ENCODE measurements at places on chromosomes 12 and 14.

DNA sequence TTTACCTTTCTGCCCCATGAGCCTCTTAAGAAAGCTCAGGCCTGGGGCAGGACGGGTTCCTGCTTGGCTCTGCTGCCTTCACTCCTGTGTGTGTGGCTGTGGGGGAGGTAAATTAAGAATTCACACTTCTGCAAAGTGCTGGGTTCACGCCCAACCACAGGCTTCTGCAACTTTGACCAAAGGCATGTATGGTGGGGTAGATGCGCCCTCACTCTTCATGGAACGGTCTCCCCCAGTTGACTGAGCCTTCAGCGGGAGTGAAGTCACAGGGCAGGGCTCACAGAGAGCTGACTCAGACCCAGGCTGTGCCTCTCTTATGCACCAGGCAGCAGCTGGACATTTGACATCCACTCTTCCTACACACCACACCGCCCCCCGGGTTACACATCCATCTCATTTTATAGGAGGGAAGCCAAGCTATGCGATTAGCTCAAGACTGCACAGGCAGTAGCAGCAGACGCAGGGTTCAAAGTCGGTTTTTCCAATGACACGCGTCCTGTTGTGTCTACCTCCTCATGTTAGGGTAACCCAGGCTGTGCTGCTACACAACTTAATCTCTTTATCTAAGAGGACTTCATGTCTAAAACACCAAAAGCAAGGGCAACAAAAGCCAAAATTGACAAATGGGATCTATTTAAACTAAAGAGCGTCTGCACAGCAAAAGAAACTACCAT is 15.4 kb upstream of the BCL11B start:
- DNase-seq, result peak; percentile 54

- DNase-seq, result no peak
Observed at GRCh38 chr12:98224584-98225221, 290.7 kb upstream of the TMPO start.

DNA sequence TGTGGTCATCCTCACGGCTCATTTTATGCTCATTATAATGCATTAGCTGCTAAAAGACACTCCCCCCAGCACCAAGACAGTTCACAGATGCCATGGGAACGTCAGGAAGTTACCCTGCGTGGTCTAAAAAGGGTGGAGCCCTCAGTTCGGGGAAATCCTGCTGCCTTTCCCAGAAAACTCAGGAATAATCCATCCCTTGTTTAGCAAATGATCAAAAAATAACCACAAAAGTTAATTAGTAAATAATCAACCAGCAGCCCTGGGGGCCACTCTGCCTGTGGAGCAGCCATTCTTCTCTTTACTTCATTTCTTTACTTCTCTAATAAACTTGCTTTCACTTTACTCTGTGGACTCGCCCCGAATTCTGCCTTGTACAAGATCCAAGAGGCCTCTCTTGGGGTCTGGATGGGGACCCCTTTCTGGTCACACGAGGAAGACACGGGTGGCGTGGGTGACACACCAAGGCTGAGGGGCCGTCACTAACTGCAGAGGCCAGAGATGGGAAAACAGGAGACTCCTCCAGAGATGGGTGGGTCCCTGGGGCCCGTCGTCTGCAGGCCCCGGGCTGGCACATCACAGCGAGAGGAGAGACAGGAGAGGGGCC is 65.5 kb downstream of the NOC4L start:
- DNase-seq, result no peak

GRCh38 chr14:69573831-69574262 is 824 bp downstream of the CCDC177 start:
- DNase-seq, result no peak

GRCh38 chr14:61125867-61126572 is 145.0 kb downstream of the SLC38A6 start:
- no peak for DNase-seq

- DNase-seq, result no peak
Observed at GRCh38 chr14:63603749-63604277, 37.9 kb downstream of the WDR89 start.

DNA sequence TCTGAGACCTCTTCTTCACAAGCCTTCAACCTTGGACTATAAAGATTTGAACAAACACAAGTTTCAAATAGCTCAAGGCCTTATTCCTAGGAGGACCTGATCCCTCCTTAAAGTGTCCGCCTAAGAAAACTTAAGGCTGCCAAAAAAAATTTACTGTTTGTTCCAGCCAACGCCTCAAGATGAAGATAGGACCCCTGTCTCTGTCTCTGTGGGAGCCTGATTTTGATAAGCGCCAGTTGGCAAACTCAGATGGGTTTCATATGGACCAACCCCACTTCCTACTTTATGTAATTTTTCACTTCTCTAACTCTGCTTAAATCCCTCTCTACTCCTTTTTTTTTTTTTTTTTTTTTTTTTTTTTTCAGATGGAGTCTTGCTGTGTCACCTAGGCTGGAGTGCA is 11.0 kb downstream of the FKBP3 start:
- no peak for DNase-seq
